Mucosa of gallbladder (tissue), 1 donor: ENCODE measurements at places on chromosomes 3 and 15.
A peak's percentile ranks its signal among the peaks of the same experiment; 100 is the strongest.

DNA sequence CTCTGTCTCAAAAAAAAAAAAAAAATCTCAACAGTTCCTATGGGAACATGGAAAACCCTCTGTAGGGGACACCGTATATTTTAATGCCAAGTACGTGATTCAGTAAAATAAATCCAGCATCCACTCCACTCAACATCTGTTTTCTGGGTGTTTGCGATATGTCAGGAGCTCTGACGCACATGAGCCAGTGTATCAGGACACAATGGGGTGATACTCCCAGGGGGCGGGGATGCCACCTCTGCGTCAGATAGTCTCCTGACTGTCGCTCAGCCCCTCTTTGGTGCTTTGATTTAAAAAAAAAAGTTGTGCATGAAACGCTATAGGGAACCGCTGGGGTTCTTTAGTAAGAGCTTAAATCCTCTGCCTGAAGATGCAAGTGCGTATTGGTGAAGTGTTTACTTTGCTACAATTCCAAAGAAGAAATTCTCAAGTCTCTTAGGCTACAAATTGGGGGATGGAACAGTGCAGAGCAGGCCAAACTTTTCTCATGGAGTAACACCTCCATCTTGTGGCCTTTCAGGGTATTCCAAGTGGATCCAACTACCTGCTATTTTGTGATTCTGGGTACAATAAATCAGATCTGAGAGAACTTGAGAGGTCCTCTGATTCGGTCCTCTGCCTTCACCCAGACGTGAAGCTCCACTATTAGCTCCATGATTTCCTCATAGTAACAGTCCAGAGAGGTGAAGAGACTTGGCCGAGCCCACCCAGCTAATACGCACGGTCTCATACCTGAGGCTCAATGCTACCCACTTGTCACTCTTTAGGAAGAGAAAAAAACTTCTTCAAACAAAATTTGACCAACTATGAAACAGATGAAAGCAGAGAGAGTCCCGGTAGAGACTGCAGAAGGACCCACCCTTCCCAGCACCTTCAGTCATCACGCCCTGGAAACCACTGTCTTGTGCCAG lies 9.3 kb upstream of the NR2E3 start:
- peak; percentile 61 for DNase-seq

GRCh38 chr3:30467596-30468238 lies 138.7 kb upstream of the TGFBR2 start:
- no peak for DNase-seq

DNA sequence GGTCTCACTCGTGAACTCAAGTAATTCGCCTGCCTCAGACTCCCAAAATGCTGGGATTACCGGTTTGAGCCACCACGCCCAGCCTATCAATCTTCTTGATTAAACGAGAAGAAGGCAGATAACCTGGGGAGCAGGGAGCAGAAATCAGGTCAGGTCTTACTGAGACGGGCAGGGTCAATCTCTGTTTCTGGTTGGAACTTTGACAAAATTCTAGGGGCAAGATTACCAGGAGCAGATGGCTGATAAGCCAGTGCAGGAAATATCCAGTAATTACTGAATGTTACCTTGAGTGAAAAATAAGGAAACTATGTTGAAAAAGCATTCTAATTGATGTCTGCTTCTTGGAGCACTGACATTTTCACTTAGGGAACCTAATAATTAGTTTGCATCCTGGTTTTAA lies 24.4 kb upstream of the GOLM2 start:
- no peak for DNase-seq

DNA sequence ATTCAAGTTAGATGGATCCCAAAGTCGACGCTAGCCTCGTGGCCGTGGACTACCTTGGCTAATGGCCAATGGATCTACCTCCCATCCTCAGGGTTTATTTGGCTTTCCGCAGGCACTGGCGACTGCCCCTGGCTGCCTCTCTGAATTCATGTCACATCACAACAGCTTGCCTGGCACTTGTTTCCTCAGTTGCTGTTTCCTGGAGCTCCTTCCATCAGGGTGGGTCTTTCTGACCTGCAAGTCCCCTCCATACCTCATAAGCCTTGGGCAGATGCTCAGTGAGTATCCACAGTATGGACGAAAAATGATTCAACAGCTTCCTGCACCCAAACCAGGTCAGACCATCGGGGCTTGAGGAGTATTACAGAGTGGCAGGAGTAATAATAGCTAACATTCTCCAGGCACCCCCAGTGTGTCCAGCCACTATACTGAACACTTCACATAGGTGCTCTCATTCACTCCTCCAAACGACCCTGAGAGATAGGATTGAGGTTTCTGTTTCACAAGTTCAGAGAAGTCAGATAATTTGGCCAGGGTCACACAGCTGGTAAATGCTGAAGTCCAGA lies 311.5 kb downstream of the TLE3 start:
- DNase-seq, result no peak

DNA sequence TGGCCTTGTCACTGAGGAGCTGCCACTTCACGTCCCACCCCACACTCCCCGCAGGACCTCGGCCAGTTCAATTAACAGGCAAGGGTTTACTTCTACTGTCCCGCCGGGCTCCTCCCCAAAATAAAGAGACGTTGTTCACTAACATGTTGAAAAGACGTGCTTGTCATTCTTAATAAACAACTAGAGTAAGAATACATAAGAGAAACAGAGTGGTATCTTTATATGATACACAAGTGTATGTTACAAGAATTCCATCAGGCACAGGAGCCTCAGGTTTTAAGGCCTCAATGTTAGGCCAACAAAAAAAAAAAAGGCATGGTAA lies 326 bp upstream of the IMPDH2 start:
- no peak for DNase-seq

GRCh38 chr15:60477916-60478565 lies 901 bp downstream of the ICE2 start:
- DNase-seq, result no peak

- DNase-seq, result no peak
These were observed 341.1 kb upstream of the NR2F2 start for GRCh38 chr15:95989392-95989791.

DNA sequence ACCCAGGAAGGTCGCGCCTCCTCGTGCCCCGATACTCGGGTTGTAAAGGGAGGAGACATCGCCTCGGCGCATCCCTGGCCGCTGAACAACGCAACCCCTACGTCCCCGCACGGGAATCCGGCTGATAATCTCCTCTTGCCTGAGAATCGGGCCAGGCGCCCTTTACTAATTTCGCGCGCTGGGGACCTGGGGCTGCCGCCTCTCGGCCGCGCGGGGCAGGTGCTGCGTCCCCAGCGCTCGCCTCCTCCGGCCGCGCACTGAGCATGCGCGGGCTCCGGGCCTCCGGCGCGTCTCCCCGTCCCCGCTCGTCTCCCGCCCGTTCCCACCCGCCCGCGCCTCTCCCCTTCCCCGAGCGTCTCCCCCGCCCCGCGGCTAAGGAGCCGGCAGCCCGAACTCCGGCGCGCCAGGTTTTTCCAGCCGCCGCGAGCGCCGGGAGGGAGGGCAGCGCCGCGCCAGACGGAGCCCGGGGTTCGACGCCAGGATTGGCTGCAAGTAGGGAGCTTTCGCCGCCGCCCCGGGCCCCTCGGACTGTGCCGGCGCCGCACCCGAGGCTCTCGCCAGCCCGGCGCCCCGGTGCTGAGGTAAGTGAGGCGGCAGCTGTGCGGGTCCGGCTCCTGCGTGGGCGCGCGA lies at the start of gene CNTN4:
TSS of gene CNTN4 (plus strand) at position 469 of the 630 bp plus-strand sequence.
- DNase-seq, result peak; percentile 51

DNA sequence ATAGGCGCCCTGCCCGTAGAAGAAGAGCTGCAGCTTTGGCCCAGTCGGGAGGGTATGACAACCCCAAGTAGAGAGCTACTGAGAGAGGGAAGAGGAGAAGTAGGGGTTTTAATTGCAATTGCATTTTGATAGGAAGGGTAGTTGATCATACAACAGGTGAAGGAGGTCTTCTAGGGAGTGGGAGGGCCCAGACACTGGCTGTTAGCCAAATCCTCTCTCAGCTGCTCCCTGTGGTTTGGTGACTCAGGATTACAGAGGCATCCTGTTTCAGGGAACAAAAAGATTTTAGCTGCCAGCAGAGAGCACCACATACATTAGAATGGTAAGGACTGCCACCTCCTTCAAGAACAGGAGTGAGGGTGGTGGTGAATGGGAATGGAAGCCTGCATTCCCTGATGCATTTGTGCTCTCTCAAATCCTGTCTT lies 408.9 kb upstream of the THBS1 start:
- DNase-seq, result peak; percentile 67

GRCh38 chr3:24854748-24855147 lies 360.1 kb upstream of the THRB start:
- no peak for DNase-seq

- DNase-seq, result no peak
These were observed 56.0 kb upstream of the HACD2 start for GRCh38 chr3:123640740-123641462.

DNA sequence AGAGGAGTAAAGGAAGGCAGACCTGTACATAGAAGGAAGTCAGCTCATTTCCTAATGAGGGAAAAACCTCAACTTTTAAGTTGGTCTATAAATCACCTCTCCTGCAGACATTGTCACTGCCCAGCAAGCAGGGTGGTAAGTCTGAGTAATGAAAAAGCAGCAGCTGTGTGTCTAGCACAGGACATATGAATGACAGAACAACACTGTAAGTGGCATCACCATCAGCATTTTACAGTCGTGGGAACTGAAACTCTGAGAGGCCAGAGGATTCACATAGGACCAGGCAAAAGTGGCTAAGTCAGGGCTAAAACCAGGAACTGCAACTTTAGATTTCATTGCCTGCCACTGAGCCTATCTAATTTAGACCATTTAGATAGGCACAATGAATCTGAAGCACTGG lies 235.6 kb downstream of the CLSTN2 start:
- DNase-seq, result no peak

GRCh38 chr3:167870759-167871158 lies 135.2 kb downstream of the SERPINI1 start:
- no peak for DNase-seq

DNA sequence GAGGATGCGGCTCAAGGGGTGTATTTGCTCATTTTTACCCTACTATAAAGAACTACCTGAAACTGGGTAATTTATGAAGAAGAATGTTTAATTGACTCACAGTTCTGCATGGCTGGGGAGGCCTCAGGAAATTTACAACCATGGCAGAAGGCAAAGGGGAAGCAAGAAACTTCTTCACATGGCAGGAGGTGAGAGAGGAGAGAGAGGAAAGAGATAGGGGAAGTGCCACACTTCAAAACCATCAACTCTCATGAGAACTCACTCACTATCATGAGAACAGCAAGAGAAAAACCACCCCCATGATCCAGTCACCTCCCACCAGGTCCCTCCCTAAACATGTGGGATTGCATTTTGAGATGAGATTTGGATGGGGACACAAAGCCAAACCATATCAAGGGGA lies 192.7 kb downstream of the DIPK2A start:
- no peak for DNase-seq

GRCh38 chr3:44885618-44886017 lies 11.2 kb downstream of the TGM4 start:
- DNase-seq, result no peak

DNA sequence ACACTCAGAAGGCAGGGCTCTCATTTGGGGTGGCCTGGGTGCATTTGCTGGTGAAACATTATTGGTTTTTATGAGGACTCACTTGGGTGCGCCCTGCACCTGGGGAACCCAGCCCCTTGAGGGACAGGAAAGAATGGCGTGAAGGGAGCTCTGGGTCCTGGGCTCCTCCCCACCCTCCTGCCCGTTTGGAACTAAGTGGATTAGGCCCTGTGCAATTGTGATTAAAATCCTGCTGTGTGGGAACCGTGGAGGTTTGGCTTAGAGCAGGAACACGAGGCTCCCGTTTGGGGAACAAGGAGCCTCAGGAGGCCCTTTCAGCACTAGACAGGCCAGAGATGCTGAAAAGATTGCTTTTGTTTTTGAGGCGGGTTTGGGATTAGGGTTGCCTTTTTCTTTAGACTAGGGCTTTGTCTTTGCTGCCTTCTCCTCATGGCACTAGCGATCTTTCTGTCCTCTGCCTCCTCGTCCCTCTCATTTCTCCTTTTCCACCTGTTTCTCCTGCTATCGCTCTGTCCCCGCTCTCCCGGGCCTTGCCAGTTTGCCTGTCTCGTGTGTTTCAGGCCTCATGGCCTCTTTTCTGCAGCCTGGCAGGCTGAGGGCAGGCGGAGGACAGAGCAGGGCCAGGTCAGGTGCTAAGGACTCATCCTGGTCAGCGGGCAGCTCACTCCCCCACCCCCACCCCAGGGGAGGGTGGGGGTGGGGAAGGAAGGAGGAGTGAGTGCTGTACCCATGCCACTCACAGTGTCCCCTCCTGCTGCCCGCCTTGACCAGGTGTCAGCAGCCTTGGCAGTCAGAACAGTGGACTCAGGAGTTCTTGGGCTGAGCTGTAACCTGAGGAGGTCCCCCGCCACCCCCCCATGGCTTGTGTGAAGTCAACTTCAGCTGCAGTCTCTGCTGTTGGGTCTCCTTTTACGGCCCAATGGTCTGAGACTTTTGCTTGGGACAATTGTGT lies 8.6 kb downstream of the MAPKAPK3 start:
- DNase-seq, result no peak

DNA sequence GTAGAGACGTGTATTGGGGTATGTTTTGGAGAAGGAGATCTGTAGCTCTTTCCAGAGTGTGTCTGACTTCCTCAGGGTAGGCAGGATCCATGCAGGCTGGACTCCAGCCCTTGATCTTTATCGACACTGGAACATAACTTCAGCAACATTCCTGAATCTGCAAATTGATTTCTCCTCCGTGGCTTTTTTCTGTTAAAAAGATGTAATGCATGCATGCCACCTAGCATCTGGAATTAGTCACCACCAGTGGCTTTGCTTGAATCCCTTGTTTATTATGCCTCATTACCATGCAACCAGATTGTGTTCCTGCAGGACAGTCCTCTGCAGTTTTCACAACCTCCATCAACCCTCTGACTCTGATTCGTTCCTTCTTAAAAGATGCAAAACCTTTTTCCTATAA lies 86.1 kb downstream of the CCNL1 start:
- no peak for DNase-seq
